ENCODE measurements at places on chromosomes 2 and 18.

- DNase-seq: no peak
Measured at GRCh38 chr18:62510789-62511188, 12.0 kb upstream of the ZCCHC2 start.

DNA sequence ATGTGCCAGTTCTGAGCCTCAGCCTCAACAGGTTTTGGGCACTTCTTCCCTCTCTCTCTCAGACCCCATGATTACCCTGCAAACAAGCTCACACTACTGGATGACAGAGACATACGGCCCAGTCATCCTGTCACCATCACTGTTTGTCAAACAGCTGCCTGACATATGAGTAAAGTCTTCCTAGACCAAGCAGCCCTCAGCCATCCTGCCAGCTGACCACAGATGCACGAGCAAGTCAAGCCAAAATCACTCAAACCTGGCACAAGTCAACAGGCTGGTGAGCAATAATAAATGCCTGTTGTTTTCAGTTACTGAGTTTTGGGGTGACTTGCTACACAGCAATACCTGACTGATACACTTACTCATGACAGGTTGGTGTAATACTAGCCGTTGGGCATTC lies 75.5 kb upstream of the KLF7 start:
- no peak for DNase-seq

DNA sequence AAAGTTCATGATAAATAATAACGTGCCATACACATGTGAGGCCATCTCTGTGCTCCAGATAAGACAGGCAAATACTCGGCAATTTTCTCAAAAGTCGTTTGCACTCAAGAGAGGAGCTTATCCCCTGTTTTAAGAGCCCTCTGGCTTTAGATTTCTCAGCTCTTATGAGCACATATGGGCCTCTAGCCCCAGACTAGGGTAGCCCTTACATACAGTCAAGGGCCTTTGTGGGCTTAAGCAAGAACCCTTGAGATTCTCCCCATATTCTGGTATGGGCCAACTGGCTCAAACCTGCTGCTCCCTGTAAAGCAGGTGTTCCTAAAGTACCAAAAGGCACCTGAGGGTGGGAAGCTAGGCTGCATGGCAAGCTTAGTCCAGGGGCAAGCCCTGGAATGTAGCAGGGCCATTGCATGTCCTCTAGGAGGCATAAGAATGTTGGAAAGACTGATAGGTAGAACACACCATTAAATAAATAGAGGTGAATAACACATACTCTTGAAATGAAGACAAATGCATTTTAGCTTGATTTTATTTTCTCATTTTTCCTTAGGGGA lies 66.1 kb downstream of the FASTKD2 start:
- no peak for DNase-seq

DNA sequence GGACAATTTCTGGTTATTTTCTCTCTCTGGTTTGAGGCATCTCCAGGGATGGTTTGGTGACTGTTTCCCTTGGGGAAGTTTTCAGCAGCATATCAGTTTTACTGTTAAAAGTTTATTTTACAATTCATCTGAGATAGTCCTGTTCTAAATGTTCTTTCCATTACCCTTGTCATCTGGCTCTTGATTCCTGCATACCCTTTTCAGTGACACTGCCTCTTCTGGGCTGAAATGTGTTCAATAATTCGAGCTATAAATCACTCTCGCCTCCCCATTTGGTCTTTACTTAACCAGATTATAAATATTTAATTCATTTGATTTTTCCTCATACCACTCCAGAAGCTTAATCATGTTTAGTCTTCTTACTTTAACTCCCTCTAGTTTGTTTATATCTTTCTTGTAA lies 9.5 kb downstream of the DCC start:
- no peak for DNase-seq

DNA sequence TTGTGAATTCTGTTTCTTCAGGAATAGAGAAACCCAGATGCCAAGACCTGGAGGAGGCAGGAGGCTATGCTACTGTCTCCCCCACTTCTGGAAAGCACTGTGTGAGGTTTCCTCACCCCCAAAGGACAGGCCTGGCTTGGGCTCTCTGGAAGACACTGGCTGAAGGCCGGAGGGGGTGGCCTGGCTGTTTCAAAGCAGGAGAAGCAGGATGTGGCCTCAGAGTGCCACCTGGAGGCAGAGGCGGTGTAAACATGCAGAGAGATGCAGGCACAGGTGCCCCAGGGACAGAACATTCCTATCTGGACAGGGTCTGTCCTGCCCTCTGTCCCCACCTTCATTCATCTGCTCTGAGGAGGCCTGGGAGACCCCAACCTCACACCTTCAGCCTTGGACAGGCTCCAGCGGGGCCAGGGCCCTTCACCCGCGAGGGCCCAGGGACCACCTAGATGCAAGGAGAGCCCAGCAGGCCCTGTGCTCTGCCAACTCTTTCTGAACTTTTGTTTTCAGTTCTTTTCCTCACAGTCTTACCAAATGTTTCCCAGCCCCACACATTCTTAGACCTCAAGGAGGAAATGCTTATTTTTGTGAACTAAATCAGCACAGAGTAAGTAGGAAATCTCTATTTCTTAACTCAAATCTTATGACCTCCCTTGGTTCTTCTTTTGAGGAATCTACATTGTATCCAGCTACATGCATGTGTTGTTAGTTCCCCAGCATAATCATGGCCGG lies 79.2 kb downstream of the LONRF2 start:
- no peak for DNase-seq

DNA sequence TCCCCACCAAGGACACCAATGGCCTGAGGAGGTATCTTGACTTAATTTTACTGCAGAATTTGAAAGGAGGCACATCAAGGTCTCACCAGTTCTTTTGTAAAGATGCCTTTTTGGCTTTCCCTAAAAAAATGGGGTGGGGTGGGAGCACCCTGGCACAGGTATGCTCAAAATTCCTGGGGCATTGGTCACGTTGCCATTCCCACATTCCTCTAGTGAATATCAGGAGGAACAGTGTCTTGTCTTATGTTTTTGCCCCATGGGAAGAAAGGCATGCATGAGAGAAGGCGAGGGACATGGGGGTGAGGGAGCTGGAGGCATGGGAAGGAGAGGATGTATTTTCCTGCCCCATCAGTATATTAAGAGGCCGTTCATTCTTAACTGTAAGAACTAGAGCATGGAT lies 275.3 kb downstream of the CMPK2 start:
- no peak for DNase-seq

DNA sequence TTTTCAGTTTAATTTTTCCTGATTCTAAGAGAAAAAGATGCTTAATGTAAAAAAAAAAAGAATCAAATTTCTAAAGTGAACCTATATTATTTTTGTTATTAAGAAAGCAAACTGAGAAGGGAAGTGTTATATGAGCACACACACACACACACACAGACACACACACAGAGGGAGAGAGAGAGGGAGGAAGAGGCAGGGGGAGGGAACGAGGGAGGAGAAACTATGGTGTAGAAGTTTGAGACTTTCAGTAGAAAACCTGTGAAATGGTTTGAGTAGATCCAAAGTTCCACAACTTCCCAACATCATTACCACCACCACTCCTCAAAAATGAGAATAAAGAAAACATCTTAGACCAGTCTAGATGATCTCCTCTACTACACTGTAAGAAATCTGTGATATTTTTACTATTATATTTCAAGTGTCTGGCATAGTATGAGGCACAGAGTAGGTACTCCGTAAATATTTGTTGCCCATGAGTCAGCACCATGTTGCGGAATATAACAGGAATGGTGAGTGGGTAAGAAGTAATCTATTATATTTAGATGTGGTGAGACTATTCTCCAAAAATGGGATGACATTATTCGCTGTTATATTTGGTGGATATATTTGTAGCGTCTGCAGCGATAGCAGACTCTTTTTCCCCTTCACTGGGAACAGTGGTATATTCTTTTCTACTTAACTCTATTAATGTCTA lies 149.4 kb upstream of the DNMT3A start:
- no peak for DNase-seq

DNA sequence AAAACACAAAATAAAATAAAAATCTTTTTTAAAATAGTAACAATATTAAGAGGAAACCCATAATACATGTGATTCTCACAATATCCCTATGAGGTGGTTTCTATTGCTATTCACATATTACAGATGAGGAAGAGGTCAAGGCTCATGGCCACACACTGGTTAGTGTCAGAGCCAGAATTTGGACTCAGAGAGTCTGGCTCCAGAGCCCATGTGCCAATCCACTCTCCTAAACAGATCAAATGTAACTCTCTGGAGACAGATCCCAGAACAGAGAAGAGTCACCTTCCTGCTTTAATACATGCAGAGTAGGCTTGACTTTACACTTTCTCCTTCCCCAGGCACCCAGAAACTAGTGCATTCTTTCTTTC lies 10.1 kb upstream of the SLC11A1 start:
- DNase-seq: no peak

DNA sequence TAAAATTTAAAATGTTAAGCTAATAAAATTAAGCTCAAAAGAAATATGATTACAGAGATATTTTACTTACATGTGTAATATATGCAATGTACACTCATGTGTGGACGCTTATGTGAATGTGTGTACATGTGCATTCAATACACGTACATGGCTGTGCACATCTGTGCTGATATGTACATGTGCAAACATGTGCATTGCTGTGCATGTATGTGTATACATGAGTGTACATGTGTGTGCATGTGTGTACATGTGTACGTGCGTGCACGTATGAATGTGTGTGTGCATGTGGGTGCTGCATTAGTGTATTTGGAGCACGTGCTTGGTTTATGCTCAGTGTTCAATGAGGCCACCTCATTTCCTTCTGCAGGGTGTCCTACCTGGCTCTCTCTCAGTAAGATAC lies 88.2 kb upstream of the TMEM18 start:
- DNase-seq: no peak

GRCh38 chr2:2836343-2837070 lies 505.4 kb upstream of the MYT1L start:
- no peak for DNase-seq

DNA sequence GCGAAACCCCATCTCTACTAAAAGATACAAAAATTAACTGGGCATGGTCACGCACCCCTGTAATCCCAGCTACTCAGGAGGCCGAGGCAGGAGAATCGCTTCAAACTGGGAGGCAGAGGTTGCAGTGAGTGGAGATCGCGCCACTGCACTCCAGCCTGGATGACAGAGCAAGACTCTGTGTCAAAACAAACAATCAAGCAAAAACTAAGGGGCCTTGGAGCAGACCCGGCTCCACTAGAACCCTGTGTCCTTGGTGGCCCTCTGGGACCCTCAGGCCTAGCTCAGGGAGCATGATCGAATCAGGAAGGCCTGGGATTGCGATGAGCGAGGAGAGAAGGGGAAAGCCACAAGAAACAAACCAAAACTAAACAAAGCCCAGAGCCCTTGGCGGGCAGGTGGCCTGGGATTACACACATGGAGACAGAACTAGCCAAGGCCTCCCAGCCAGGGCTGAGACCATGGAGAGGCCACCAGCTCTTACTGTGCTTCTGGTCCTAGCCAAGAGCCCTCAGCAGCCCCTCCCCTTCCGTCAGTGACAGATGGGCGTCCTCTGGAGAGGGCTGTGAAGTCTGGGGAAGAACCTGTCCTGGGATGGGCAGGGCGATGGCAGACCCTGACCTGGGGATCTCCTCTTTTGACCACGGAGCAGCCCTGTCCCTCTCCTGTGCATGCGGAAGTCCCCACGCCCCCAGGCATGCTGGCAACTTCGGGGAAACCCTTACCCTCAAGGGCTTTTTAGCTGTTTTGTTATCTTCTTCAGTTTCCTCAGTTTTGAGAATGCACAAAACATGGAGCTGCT lies 27.4 kb upstream of the CATIP start:
- DNase-seq: no peak

Measured in NCI-H187 treated with DMSO at 0.1 percent for 48 hours (cell line).